Stimulated activated CD8-positive, alpha-beta memory T cell treated with anti-CD3 and anti-CD28 coated beads, Interleukin-4, amount 100 ng/mL, for 4 hours (primary cell): ENCODE measurements at places on chromosomes 13 and 19.

GRCh38 chr13:20840568-20840967 is 62.0 kb downstream of the XPO4 start:
- no peak for DNase-seq

- no peak for DNase-seq
Measured at GRCh38 chr13:87123987-87124784, 547.0 kb upstream of the SLITRK5 start.

- DNase-seq = no peak
Measured at GRCh38 chr19:33727331-33727998, 69.2 kb upstream of the KCTD15 start.

DNA sequence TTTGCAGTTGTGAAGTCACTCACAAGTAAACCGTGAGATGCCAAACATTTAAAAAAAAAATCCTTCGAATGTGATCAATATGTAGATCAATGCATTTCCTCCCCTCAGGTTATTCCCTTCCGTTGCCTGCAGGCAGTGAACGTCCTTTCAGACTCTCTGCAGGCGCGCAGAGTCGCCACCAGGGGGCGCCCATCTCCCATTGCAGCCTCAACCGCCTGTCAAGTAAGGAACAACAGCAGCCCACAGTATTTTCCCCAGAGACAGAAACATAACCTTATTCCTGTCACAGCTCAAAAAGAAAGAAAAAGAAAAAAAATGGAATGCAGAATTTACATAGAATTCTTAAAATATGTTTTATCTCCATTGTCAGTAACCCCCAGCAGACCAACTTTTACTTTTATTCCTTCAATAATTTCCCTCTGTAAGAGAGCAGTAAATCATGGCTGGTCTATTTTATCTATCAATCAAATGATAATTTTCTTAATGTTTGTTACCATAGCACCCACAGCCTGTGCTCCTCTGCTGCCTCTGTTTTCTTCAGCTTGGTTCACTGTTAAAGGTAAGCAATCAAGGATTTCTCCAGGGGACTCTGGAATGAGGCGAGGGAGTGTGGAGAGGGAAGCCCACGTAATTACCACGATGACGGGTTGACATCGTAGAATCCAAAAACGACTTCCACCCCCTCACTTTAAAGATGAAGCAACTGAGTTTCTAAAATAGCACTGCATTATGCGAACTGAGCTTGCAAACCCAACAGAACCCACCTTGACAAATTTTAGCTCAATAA is 637.6 kb upstream of the ARGLU1 start:
- DNase-seq = peak; percentile 16

- no peak for DNase-seq
Measured at GRCh38 chr13:26934096-26934495, 173.5 kb upstream of the GPR12 start.

GRCh38 chr13:113643593-113643992 is 14.4 kb downstream of the ATP4B start:
- no peak for DNase-seq

DNA sequence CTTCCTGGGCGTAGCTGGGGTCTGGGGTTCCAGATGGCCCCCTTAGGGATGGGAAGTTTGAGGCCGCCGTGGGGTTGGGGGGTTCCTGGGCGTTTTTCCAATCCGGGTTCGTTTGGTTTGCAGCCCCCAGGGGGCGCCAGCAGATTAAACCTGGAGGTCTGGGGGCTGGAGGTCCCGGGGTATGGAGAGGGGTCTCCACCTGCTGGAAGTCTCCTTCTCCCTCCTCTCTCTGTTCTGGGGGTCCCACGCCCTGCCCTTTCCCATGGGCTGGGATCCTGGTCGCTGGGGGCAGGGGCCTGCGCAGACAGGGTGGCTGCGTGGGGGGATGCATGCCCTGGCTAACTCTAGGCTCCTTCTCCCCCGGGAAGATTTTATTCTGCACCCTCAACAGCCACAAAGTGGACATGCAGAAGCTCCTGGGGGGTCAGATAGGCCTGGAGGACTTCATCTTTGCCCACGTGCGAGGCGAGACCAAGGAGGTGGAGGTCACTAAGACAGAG is 899 bp downstream of the GIPC3 start:
- DNase-seq = no peak

DNA sequence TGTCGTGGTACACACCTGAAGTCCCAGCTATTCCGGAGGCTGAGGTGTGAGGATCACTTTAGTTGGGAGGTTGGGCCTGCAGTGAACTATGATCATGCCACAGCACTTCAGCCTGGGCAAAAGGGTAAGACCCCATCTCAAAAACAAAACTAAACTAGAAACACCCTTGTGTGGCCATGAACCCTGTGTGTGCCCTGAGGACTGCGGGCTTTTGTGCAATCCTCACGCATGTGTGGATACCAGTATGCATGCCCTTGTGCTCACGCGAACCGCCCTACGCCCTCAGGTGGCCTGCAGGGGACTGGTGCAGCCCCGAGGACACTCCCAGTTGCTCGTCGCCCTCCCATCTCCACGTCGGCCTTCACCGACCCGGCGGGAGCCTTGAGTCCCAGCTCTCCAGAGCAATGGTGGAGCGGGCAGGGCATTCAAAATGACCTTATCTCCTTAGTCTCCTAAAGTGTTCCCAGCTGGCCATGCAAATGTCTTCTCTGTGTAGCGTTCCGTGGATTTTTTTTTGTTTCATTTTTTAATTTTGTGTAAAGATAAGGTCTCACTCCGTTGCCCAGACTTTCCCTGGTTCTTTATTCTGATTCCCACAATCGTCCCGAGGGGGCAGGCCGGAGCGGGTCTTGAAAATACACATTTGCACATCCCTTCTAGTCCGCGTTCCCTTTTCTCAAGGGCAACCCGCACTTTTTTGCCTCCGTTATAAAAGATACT is 868 bp upstream of the EGLN2 start:
- no peak for DNase-seq

- no peak for DNase-seq
Measured at GRCh38 chr19:31545777-31546176, 196.5 kb upstream of the TSHZ3 start.

- no peak for DNase-seq
Measured at GRCh38 chr19:15025217-15025616, 24.1 kb upstream of the CASP14 start.

GRCh38 chr13:73141292-73141771 is 82.5 kb downstream of the KLF5 start:
- no peak for DNase-seq

DNA sequence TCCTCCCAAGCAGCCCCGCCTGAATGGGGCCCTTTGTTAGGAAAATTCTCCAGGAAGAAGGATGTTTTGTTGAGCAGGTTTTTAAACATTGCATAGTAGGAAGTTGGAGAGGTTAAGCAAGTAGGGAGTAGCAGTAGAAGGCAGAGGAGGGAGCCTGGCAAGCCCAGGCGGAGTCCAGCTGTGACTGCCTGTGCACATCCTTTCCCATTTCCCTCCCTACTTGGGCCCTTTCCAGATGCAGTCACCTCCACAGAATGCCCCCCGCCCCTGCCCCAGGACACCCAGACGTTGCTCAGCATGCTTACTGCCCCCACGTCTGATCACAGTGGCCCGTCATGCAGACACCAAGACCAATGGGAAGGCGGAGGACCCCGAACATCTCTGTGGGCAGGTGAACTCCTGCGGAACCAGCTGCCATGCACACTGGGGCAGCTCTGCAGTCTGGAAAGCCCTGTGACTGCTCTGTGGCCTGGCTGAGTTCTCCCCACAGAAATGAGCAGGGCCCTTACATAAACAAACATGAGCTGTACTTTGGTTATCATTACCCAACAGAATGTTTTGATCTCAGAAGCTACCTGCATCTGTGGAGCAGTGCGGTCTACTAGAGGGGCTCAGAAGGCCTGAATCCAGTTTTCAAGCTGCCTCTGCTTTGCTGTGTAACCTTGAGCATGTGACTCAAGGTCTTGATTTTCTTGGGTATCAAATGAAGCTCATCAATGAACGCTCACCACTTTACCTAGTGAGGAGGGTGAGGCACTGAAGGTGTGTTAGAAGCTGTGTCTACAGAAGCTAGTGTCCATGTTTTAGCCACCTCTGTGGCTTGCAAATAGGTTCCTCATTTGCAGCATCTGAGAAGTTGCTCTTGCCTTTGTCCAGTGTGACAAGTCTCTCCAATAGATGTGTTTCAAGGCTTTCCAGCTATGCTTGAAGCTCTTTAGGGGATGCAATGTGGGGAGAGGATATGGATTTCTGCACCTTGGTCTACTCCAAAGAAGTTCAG is 84.2 kb downstream of the TNFRSF19 start:
- no peak for DNase-seq

DNA sequence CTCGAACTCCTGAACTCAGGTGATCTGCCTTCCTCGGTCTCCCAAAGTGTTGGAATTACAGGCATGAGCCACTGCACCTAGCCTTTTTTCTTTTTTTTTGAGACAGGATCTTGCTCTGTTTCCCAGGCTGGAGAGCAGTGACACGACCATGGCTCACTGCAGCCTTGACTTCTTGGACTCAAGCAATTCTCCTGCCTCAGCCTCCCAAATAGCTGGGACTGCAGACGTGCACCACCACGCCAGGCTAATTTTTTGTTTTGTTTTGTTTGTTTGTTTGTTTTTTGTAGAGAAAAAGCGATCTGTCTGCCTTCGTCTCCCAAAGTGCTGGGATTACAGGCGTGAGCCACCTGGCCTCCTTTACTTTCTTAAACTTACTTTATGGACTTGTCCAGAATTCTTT is 6.5 kb upstream of the SIN3B start:
- no peak for DNase-seq

DNA sequence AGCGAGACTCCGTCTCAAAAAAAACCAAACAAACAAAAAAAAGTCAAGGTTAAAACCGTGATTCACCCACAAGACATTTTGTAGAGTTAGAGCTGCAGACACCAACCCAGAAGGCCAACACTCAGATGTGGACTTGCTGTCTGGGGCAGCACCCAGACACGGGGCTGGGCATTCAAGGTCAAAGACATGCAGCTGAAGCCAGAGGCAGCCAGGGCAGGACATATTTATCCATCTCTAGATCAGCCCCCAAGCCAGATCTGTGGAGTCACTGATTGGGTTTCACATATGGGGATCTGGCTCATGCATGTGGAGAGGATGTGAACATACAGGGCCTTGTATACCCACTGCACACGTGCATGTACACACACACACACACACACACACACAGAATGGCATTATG is 3.6 kb downstream of the KLK15 start:
- no peak for DNase-seq

GRCh38 chr13:21980049-21980448 is 309.2 kb downstream of the FGF9 start:
- DNase-seq = no peak

- DNase-seq = no peak
Measured at GRCh38 chr13:111861766-111862366, 205.1 kb upstream of the SOX1 start.

GRCh38 chr19:18725841-18726770 is 42.6 kb downstream of the CRTC1 start:
- DNase-seq = no peak

DNA sequence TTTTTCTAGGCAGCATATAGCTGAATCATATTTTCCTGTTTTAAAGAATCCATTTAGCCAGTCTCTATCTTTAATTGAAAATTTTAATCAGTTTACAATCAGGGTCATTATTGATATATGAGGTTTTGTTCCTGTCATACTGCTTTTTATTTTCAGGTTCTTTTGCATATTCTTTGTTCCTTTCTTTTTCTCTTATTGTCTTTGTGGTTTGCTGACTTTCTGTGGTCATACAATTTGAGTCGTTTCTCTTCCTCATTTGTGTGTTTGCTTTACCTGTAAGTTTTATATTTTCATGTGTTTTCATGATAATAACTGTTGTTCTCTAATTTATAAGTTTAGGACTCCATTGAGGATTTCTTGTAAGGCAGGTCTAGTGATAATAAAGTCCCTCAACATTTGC is 812.6 kb downstream of the DACH1 start:
- no peak for DNase-seq

DNA sequence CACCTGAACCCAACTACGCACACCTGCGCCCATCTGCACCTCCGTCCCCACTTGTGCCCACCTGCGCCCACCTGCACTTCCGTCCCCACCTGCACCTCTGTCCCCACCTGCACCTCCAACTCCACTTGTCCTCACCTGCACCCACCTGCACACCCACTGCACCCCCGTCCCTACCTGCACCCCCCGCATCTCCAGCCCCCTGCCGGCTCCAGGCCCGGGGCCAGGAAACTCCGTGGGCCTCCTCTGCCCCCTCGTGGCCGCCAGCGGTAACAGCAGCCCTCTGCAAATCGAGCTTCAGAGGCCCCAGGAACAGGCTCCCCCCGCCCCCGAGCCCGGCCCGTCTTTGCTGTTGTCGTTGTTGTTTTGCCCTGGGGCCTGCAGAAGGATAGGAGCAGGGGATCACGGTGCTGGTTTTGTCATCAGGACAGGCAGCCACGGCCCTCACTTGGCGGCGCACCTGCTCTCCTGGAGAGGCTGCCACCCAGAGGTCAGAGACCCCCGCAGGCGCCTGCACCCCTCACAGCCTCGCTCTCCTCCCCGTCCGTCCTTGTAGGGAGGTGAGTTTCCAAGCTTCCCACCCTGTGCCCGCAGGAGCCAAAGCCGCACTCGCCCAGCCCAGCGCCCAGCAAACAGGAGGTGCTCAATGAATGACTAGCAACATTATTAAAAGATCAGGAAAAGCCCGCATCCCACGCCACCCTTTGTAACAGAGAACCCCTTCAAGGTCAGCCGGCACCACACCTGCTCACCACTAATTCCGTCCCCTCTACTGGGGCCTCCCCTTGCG is 65.4 kb downstream of the GNG7 start:
- peak; percentile 55 for DNase-seq

- DNase-seq = no peak
Measured at GRCh38 chr19:42601811-42602443, 7.2 kb upstream of the CEACAM8 start.

GRCh38 chr13:53127373-53127772 is 98.8 kb downstream of the OLFM4 start:
- DNase-seq = no peak

- peak; percentile 38 for DNase-seq
Measured at GRCh38 chr19:42529248-42529764, 1.0 kb upstream of the CEACAM1 start.

- no peak for DNase-seq
Measured at GRCh38 chr13:112464720-112465119, 88.6 kb downstream of the SPACA7 start.
